ENCODE measurements at places on chromosomes 4 and X. TPM values are rescaled to one million over a fixed set of nuclear protein-coding genes. Genes with fewer than 3 reads are reported as not detected.

The TTC29 gene
- not detected for total RNA-seq

The USP51 gene
- total RNA-seq: 2.5 TPM

The FGD1 gene
- 0.28 TPM for total RNA-seq

The ASB5 gene
- total RNA-seq: not detected

The SLC7A11 gene
- 4.9 TPM for total RNA-seq

The NLGN3 gene
- total RNA-seq: 0.77 TPM

The ARSJ gene
- 0.05 TPM for total RNA-seq

The ADGRL3 gene
- total RNA-seq: not detected

The TMEM154 gene
- 21.2 TPM for total RNA-seq

All from activated CD4-positive, alpha-beta T cell treated with anti-CD3 and anti-CD28 coated beads for 36 hours (primary cell).